Cardiac fibroblast (primary cell): ENCODE measurements at places on chromosomes 11 and 22.

DNA sequence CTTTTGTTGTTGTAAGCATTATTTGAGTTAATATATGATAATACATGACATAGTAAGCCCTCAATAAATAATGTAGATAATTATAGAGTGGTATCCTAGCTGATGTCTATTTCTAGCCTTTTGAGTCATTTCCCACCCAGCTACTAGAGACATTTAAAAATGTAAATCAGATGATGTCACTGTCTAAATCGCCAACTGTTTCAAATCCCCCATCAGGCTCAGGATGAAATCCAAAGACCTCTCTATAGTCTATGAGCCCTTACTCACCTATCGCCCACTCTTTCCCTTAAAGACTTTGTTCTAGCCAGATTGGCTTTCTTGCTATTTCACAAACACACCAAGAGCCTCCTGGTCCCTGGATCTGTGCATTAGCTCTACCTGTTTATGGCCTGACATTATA lies 135.4 kb upstream of the PLET1 start:
- DNase-seq = no peak

DNA sequence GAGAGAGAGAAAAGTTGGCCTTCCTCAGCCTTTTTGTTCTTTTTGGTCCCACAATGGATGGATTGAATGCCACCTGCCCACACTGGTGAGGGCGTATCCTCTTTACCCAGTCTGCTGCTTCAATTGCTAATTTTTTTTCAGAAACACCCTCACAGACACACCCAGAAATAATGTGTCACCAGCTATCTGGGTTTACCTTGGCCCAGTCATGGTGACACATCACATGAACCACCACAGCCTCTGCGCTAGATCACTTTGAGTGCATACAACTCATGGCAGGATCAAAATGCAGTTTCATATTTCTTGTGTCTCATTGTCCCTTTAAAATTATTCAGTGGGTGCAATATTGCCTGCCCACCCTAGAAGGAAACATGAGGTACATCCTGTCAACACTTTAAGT lies 63.3 kb downstream of the ADAMTS15 start:
- no peak for DNase-seq

DNA sequence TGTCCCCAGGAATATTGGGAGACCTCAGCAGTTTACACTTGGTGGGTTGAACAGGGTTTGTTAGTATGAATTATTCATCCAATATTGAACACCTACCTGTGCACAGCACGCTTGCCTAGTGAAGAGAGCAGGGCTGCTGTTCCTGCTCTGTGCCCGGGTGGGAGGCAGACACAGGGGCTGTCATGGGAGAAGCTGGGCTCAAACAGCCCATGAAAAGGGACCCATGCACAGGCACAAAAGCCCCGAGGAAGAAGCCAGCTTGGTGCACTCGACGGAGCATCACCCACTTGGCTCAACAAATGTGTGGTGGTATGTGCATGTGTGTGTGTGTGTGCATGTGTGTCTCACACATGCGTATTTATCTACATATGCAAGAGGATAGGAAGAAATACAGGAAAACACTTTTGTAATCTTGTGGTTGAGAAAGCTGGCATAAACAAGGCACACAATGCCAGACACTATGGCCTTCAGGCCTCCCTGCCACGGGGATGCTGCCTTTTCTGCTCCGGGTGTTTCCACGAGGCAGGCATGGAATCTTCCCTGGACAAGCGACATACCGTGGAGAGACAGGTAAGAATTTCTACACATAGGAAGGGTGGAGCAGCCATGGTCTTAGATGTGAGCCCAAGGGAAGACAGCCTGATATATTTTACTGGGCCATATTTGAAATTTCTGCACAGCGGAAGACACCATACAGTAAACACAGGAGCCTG lies 5.0 kb upstream of the APOBEC3A start:
- DNase-seq = no peak

- no peak for DNase-seq
Observed at GRCh38 chr11:66856496-66857233, at the start of gene LRFN4. Gene LRFN4 (plus strand): TSS chr11:66857064. CDS start chr11:66857745, 681 bp downstream.

- no peak for DNase-seq
Observed at GRCh38 chr11:111572581-111572980, 29.7 kb upstream of the SIK2 start.
